Stimulated activated CD8-positive, alpha-beta memory T cell treated with anti-CD3 and anti-CD28 coated beads, Interleukin-7, amount 100 ng/mL, for 4 hours (primary cell): ENCODE measurements at places on chromosomes 11 and 22.

GRCh38 chr22:22880645-22881044 lies 7.0 kb upstream of the IGLL5 start:
- no peak for DNase-seq

DNA sequence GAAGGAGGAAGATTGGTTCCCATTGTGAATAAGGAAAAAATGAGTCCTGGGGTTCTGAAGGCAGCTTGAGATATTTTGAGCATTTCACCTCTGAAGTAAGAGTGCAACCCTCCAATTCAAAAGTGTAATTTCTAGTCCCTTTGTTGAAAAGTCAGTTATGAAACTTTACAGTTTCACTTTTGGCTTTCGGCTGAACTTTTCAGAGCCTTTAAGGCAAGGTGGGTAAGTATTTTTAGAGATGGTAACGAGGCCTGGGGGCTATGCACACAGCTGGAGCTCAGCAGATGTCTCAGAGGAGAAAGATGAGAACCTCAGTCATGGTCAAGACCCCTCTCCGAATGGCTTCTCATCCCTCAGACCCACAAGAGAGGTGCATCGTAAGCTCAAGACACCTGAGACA lies 267.6 kb downstream of the KIRREL3 start:
- DNase-seq: no peak

DNA sequence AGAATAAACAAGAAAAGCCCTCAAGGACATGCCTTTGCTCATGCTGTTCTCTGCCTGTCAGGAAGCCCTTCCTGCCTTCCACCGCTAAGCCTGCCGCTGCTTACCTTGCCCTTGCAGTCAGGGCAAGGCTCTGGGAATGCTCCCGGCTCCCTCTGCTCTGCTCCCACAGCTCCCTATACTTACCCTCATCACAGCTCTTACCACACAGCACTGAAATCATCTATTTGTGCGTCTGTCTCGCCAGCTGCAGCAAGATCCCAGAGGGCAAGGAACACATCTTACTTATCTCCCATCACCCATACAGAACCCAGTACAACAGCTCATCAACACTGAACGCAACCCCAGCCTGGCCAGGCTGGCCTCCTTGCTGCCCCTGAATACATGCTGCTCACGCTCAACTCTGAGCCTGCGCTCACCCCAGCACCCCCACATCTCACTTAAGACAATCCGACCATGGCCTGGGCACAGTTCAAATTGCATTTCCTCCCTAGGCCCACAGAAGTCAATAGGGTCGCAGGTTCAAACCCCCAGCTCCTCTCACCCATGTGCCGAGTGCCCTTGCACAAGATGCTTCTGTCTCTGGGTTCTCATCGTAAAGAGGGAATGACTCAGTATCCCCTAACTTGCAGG lies 161.8 kb downstream of the IGLL1 start:
- DNase-seq: no peak

DNA sequence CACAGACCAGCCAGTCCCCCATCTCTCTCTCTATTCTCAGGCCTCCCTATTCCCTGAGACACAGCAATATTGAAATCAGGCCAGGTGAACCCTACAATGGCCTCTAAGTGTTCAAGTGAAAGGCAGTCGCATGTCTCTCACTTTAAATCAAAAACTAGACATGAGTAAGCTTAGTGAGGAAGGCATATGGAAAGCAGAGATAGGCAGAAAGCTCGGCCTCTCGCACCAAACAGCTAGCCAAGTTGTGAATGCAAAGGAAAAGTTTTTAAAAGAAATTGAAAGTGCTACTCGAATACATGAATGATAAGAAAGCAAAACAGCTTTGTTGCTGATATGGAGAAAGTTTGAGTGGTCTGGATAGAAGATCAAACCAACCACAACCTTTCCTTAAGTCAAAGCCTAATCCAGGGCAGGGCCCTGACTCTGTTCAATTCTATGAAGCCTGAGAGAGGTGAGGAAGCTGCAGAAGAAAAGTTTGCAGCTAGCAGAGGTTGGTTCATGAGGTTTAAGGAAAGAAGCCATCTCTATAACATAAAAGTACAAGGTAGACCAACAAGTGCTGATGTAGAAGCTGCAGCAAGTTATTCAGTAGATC lies 19.8 kb upstream of the MPZL2 start:
- no peak for DNase-seq

DNA sequence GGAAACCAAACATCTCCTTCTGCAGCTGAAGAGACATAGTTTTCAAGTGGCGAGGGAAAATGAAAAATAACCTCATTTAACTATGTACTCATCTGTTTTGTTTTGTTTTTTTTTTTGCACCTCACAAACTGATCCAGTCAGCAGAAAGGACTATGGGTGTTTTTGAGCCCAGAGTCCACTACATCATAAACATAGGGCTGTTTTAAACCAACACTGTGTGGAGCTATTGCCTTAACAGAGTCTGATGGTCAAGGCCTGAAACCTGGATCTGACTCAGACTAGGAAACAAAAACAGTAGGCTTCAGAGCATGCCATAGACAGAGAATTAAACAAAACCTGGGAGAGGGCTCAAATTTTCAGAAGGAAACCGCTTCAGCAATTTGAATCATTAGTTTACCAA lies 99.3 kb upstream of the FSHB start:
- no peak for DNase-seq
